Spleen (tissue), 13 donors: ENCODE measurements at places on chromosomes 1 and 21.

GRCh38 chr1:114353262-114353661, 157.7 kb downstream of the TRIM33 start:
- H3K27me3 ChIP-seq: no peaks in the 10 kb centered on the region
- H3K4me1 ChIP-seq: no peaks in the 10 kb centered on the region
- H3K36me3 ChIP-seq: no peaks in the 10 kb centered on the region
- H3K27ac ChIP-seq: no peak overlapping the region

GRCh38 chr1:227136210-227136820, 182.0 kb downstream of the CDC42BPA start:
- no peak for DNase-seq
- H3K27ac ChIP-seq: no peak overlapping the region
- no peaks in the 10 kb centered on the region for H3K36me3 ChIP-seq
- no peaks in the 10 kb centered on the region for H3K4me1 ChIP-seq
- no peak overlapping the region for H3K4me3 ChIP-seq

DNA sequence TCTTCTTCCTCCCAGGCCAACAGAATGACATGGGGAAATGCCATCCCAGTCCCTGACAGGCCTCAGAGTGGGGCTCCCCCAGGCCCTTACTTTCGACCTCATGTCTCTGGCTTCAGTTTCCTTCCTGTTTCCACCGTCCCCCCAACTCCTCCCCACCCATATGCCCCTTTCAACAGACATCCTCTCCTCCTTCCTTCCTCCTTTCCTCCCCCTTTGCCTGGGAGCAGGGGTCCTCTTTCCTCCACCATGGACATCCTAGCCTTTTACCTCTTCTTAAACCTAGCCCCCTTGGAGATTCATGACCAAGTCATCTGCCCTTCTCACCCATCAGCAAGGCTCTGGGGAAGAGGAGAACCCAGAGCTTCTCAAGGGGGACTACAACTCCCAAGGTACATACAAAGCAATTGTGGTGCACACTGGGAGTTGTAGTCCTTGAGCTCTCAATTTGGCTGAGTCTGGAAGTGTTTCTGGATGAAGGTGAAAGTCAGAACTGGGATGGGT, 4.0 kb downstream of the ZBTB7B start:
- H3K4me1 ChIP-seq: peaks cover 82% of the 10 kb centered on the region
- peak; percentile 79 for DNase-seq
- H3K36me3 ChIP-seq: peaks cover 9% of the 10 kb centered on the region
- no peaks in the 10 kb centered on the region for H3K27me3 ChIP-seq
- H3K4me3 ChIP-seq: no peak overlapping the region

DNA sequence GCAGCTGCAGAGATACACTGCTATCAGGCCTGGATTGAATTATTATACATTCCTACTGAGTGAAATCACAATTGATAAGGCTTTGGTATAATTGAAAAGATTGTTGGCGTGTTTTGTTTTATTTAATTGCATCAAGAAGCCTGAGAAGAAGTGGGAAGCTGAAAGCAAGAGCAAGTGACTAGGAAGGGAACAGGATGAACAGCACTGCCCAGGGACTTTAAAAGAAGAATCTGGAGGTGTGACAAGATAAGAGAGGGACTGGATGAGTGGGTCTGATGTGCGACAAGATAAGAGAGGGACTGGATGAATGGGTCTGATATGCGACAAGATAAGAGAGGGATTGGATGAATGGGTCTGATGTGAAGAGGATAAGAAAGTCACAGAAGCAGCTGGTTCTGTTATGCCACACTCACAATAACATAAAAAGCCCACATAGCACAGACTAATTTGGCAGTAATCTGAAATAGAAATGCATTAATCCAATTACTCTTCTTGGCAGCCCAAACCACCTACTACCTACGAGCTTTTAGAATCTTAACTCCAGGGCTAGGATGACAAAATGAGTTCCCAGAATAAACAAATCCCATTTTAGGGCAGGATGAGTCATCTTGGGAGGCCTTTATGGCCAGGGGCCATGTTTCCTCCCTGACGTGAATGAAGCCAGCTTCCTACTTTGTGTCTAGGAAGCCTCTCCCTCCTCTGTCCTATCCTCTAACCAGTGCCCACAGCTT, 129.7 kb downstream of the DUSP10 start:
- H3K36me3 ChIP-seq: no peaks in the 10 kb centered on the region
- no peaks in the 10 kb centered on the region for H3K4me1 ChIP-seq

DNA sequence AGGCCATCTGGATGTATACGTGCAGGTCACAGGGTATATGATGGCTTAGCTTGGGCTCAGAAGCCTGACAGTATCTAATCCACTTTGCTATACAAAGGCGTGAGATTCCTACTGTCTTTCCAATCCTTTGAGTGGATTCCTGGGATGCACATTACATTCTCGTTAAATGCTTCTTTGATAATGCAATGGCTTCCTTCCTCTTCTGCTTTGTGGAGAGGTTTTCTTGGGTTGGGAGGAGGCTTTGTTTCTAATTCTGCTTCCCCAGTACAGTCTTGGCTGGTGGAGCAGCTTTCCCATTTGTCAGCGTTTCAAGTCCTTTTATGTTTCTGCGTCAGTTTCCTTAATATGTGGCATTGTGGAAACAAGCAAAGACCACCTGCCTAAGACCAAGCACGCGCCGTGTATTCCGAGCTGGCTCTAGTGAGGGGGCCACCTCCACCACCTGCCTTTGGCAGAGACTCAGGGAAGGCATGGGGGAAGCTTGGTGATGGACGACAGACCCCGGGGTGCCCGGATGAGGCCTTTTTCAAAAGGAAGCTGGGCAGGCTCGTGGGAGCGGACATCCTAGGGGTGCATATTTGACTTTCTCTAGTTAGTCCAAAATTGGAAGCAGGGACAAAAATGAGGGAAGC, 72.7 kb downstream of the WDR4 start:
- no peak overlapping the region for H3K4me3 ChIP-seq
- no peak overlapping the region for H3K27ac ChIP-seq
- peak; percentile 52 for DNase-seq
- H3K4me1 ChIP-seq: no peaks in the 10 kb centered on the region

GRCh38 chr1:111205714-111206050, 5.2 kb upstream of the DENND2D start:
- H3K4me1 ChIP-seq: peaks cover 70% of the 10 kb centered on the region
- no peak for DNase-seq
- no peak overlapping the region for H3K4me3 ChIP-seq
- no peaks in the 10 kb centered on the region for H3K27me3 ChIP-seq
- H3K36me3 ChIP-seq: no peaks in the 10 kb centered on the region

GRCh38 chr1:213996320-213997037, 8.7 kb downstream of the PROX1 start:
- no peaks in the 10 kb centered on the region for H3K4me1 ChIP-seq
- H3K4me3 ChIP-seq: no peak overlapping the region
- peaks cover 5% of the 10 kb centered on the region for H3K27me3 ChIP-seq
- H3K27ac ChIP-seq: no peak overlapping the region
- H3K36me3 ChIP-seq: no peaks in the 10 kb centered on the region

DNA sequence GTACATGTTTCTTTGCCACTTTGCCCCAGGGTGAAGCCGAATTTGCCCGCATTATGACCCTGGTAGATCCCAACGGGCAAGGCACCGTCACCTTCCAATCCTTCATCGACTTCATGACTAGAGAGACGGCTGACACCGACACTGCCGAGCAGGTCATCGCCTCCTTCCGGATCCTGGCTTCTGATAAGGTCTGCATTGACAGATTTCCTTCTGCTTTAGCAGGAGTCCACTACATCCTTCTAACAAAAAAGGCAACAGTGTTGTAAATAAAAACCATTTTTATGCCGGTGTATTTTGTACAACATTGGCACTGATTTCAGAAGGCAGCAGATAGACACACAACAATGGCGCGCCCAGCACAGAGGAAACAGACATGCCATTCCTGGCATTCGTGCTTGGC, 34.1 kb upstream of the MTR start:
- DNase-seq: no peak
- H3K4me1 ChIP-seq: no peaks in the 10 kb centered on the region
- H3K27me3 ChIP-seq: no peaks in the 10 kb centered on the region
- no peaks in the 10 kb centered on the region for H3K36me3 ChIP-seq

GRCh38 chr1:83318366-83318765, 680.6 kb downstream of the TTLL7 start:
- H3K4me3 ChIP-seq: no peak overlapping the region
- no peaks in the 10 kb centered on the region for H3K36me3 ChIP-seq
- no peak overlapping the region for H3K27ac ChIP-seq
- no peak for DNase-seq
- H3K4me1 ChIP-seq: no peaks in the 10 kb centered on the region

DNA sequence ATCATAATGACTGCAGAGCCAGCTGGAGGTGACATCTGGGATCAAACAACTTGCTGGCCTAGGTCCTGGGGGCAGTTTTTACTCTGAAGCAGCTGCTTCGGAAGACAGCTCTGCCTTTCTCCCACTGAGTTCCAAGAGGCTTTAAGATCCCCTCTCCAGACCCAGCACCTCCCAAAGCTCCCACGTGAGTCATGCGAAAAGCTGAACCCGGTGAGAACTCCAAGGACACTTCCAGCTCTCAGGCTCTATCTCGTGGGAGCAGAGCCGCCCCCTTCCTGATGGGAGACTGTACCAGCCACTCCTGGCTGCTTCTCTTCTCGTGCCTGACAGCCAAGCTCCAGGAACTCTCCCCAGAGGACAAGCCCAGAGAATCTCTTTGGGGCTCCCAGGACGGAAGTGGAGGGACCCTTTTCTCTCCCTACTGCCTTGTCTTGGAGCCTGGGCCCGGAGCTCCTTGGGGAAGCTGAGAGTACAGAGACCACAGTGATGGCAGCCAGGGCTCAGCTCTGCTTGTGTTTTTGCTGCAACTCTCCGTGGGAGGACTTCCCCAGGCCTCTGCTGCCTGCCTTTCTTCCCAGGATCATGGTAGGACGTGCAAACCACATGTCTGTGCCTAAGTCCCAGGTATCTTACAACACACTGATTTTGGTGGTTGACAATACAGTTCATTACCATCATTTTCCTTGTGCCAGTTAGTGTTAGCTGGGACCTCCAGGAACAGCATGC, 40.6 kb downstream of the STUM start:
- H3K27ac ChIP-seq: no peak overlapping the region
- DNase-seq: peak; percentile 43
- H3K27me3 ChIP-seq: no peaks in the 10 kb centered on the region
- no peak overlapping the region for H3K4me3 ChIP-seq

DNA sequence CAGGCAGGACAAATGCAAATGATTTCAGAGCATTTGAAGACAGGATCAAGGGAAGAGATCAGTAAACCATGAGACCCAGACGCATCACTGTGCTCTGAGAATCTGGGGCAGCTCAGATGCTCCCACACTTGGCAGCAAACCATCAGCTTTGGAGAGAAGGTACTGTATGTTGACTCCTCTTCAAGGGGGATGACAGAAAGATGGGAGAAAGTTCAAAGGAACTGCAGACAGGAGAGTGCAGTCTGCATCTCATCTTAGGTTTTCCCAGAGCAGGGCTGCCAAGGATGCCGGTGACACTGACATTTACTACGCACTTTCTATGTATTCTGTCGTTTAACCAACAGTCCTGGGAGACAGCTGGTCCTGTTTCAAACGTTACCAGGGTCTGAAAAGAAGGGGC, 35.8 kb downstream of the OLFML2B start:
- H3K4me1 ChIP-seq: no peaks in the 10 kb centered on the region
- H3K36me3 ChIP-seq: no peaks in the 10 kb centered on the region
- H3K4me3 ChIP-seq: no peak overlapping the region
- no peaks in the 10 kb centered on the region for H3K27me3 ChIP-seq

GRCh38 chr1:52032124-52032784, 1.4 kb downstream of the KTI12 start:
- DNase-seq: no peak
- H3K4me3 ChIP-seq: peak overlapping the region; percentile 89
- no peaks in the 10 kb centered on the region for H3K27me3 ChIP-seq
- H3K4me1 ChIP-seq: peaks cover 37% of the 10 kb centered on the region

GRCh38 chr1:161725908-161726472, 4.6 kb downstream of the FCRLB start:
- H3K4me1 ChIP-seq: peaks cover 12% of the 10 kb centered on the region
- peak; percentile 90 for DNase-seq
- no peaks in the 10 kb centered on the region for H3K36me3 ChIP-seq
- H3K4me3 ChIP-seq: peak overlapping the region; percentile 79

- no peaks in the 10 kb centered on the region for H3K27me3 ChIP-seq
- no peak for DNase-seq
- H3K36me3 ChIP-seq: no peaks in the 10 kb centered on the region
These were observed 60.4 kb upstream of the DMRTB1 start for GRCh38 chr1:53398576-53399365.

- H3K4me1 ChIP-seq: no peaks in the 10 kb centered on the region
- no peak overlapping the region for H3K4me3 ChIP-seq
- no peak overlapping the region for H3K27ac ChIP-seq
- no peaks in the 10 kb centered on the region for H3K36me3 ChIP-seq
- DNase-seq: no peak
These were observed 42.4 kb downstream of the DRAM2 start for GRCh38 chr1:111097356-111098099.

GRCh38 chr21:27201197-27201596, 234.3 kb upstream of the ADAMTS5 start:
- H3K4me3 ChIP-seq: no peak overlapping the region
- H3K27me3 ChIP-seq: no peaks in the 10 kb centered on the region
- DNase-seq: no peak
- H3K36me3 ChIP-seq: no peaks in the 10 kb centered on the region

DNA sequence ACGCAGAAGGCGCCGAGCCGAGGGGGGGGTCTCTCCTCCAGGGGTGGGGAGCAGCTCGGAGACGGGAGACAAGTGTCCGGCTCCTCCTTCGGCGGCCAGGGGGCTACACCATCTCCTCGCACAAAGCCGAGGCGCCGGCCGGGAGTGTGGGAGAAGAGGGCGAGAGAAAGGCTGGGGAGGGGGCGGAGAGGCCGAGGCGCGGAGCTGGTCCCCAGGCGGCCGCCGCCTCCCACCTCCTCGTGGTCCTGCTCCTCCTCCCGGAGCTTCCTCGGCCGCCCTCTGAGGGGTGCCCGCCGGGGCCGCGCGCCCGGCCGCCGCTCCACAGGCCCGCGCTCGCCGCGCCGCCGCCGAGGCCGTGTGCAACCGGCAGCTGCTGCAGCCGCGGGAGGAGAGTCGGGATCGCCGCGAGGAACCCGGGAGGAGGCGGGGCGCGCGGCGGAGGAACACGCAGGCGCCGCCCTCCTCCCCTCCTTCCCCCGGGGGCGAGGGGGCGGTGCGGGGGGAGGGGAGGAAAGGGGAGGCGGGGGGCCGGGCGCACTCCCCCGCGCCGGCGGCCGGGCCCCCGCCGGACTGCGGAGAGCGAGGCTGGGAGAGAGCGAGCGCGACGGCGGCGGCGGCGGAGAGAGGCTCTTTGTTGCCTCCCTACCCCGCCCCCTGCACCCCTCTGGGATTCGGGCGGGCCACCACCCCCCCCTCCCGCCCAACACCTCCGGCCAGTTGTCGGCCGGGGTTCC, at the start of gene ENAH:
Gene ENAH, minus strand, starts transcription at position 395 of the 734 bp plus-strand sequence. CDS start 433 bp downstream, outside the sequence.
- H3K27ac ChIP-seq: peak within 1 kb of the TSS; percentile 89
- DNase-seq: peak; percentile 88
- H3K27me3 ChIP-seq: no peaks in the 10 kb centered on the region
- H3K4me3 ChIP-seq: peak within 1 kb of the TSS; percentile 73
